Activated naive CD8-positive, alpha-beta T cell treated with anti-CD3 and anti-CD28 coated beads for 36 hours (primary cell): ENCODE measurements at places on chromosomes 1 and 21. TPM values are rescaled to one million over a fixed set of nuclear protein-coding genes. Genes with fewer than 3 reads are reported as not detected.

DNA sequence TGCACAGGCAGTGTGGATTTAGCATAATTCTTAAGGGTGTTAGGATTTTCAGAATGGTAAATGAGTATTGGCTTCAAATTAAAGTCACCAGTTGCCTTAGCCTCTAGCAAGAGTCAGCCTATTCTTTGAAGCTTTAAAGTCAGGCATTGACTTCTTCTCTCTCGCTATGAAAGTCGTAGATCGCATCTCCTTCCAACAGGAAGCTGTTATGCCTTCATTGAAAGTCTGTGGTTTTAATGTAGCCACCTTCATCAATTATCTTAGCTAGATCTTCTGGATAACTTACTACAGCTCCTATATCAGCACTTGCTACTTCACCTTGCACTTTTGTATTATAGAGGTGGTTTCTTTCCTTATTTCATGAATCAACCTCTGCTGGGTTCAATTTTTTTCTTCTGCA lies 320.2 kb downstream of the PTPRC start:
- no peak for DNase-seq

- DNase-seq: no peak
Observed at GRCh38 chr1:115107516-115108260, 18.4 kb upstream of the TSPAN2 start.

GRCh38 chr1:57064379-57065140 lies 98.7 kb upstream of the C8B start:
- DNase-seq: no peak

DNA sequence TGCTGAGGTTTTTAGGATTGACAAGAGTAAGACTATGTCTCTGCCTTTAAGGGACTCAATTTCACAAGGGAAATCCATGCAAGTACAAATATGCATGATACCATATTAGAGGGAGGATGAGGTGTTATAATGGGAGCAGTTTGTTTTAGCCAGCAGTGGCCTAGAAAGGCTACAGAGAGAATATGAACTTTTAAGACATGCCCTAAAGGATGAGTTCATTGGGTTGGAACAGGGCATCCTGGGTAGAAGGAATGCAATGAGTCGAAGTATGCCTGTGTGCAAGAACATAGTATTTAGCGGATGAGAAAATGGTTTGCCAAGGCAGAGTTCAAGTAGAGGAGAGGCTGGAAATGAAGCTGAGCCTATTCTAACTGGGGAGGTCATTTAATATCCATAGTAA lies 32.6 kb upstream of the LEPR start:
- no peak for DNase-seq

DNA sequence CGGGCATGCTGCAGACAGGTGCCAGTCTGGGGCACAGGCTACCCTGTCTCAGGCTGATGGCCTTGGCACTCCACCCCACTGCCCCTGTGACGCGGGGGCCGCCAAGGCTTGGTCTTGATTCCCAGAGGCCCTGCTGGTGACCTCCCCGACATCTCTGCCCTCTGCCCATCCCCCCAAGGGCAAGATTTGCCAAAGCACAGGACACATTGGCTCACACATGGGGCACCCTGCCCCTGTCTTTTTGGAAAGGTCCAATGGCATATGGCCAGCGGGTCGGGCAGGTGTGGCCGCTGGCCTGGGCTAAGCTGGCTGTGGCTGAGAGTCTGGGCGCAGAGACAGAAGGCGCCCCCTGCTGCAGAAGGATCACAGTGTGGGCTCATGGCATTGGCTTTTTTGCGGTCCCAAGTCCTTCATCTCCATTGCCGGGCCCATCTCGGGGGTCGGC lies 4.6 kb downstream of the MIB2 start:
- no peak for DNase-seq

GRCh38 chr1:8545078-8545477 lies 227.2 kb downstream of the SLC45A1 start:
- DNase-seq: no peak

GRCh38 chr1:84749427-84749826 lies 59.2 kb upstream of the SSX2IP start:
- DNase-seq: no peak

GRCh38 chr1:223008808-223009207 lies 134.2 kb downstream of the TLR5 start:
- DNase-seq: no peak

- peak; percentile 50 for DNase-seq
Observed at GRCh38 chr1:50969611-50970508, at the start of gene CDKN2C. Gene CDKN2C (plus strand): TSS chr1:50970245. CDS start chr1:50970369, 124 bp downstream.

ZBED6 gene
- total RNA-seq: 11.5 TPM

ERG gene
- total RNA-seq: not detected

- DNase-seq: peak; percentile 60
Observed at GRCh38 chr1:111507411-111508201, 4.2 kb upstream of the ADORA3 start.

- DNase-seq: no peak
Observed at GRCh38 chr1:91546876-91547275, 46.2 kb downstream of the CDC7 start.

PADI2 gene
- total RNA-seq: not detected

OSBPL9 gene
- 52.5 TPM for total RNA-seq

DNA sequence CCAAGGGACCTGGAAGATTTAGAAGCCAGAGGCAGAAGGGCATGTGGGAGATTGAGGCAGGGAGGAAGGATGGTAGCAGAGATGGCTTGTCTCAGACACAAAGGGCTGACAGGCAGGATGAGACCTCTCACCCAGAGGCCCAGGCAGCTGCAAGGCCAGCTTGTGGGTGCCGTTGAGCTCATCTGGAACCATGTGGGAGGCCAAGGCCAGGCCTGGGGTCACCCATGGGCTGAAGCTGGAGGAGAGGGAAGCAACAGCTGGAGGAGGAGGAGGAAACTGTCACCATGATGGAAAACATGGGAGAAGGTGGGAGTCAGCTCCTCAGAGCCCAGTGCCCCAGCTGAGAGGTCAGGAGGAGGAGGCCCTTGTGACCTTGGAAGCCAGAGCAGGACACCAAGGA lies 6.4 kb downstream of the CRABP2 start:
- DNase-seq: no peak

DNA sequence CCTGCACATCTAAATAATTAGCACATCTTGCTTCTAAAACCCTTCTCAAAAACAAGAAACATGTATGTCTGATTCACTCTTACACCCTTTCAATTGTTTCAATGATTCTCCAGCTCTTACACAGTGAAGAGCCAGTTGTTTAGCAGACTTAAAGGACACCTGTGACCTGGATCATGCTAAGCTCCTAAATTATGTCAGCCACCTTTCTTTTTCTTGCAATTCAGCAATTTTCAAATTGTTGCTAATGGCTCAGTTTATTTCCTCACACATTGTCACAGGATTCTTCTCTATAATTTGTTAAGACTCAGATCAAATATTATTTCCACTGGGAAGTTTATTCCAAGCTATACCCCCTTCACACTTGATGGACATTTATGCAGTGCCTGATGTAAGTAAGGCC lies 413.2 kb downstream of the PLA2G4A start:
- no peak for DNase-seq

CXADR gene
- 0.56 TPM for total RNA-seq

ANGPTL7 gene
- not detected for total RNA-seq

GRCh38 chr1:244049162-244050013 lies 1.7 kb upstream of the ZBTB18 start:
- DNase-seq: peak; percentile 39

GRCh38 chr1:230172016-230172537 lies 105.0 kb downstream of the GALNT2 start:
- no peak for DNase-seq

GRCh38 chr1:200893411-200893901 lies 1.2 kb upstream of the INAVA start:
- DNase-seq: no peak
